ENCODE measurements at places on chromosomes 2 and 18. TPM values are rescaled to one million over a fixed set of nuclear protein-coding genes. Genes with fewer than 3 reads are reported as not detected.
A peak's percentile ranks its signal among the peaks of the same experiment; 100 is the strongest.

GRCh38 chr18:13221869-13222855 is 3.6 kb downstream of the LDLRAD4 start:
- no peak for DNase-seq

- DNase-seq, result no peak
Measured at GRCh38 chr2:112947374-112947773, 30.4 kb upstream of the IL36G start.

- DNase-seq, result peak; percentile 51
Measured at GRCh38 chr18:75100832-75101630, 107.9 kb downstream of the PTGR3 start.

MYCN gene
- 0.29 TPM for total RNA-seq

MALT1 gene
- total RNA-seq, result 17.3 TPM

All from mesenteric fat pad (tissue), 1 donor.